ENCODE measurements at places on chromosomes 1 and 21.

DNA sequence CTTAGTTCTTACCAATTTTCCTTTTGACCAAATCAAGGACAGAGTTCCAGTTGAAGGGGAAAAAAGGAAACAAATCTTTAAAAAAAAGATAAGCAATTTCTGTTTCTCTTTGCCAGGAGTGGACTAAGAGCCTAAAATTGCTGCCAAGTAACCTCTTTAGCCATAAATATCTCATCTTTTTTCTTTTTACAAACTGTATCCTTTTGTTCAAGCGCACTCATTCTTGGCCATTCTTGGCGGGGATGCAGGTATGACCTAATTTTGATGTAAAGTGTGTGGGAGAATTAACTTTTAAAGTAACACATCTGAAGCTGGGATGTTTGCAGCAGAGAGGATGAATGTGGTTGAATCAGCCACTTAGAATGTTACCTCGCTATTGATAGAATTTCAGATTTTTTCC lies 13.4 kb upstream of the KIF1B start:
- no peak for DNase-seq

GRCh38 chr1:84961316-84961715 lies 35.6 kb downstream of the MCOLN2 start:
- no peak for DNase-seq

GRCh38 chr1:198711837-198712236 lies 73.0 kb downstream of the PTPRC start:
- DNase-seq = no peak

DNA sequence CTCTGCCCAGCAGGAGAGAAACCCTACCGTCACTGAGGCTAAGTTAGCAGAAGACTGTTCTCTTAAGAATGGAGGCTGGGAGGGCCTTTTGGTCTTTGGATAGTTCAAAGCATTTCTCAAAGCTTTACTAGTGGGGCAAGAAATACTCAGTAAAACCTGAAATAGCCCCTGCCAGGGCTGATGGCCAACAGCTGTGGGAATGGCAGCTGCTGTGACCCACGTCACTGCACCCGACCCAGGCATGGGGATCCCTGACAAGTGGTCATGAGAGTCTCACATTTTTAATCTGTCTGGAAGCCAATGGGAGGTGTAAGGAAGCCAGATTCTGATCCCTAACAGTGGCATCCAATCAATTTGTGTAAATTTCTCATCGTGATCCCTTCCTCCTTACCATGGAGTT lies 44.5 kb upstream of the ENAH start:
- no peak for DNase-seq

- no peak for DNase-seq
Observed at GRCh38 chr1:54218883-54219687, 19.1 kb downstream of the MRPL37 start.

- no peak for DNase-seq
Observed at GRCh38 chr21:21162786-21163185, 164.6 kb downstream of the NCAM2 start.
